ENCODE measurements at places on chromosomes 5 and 9.

DNA sequence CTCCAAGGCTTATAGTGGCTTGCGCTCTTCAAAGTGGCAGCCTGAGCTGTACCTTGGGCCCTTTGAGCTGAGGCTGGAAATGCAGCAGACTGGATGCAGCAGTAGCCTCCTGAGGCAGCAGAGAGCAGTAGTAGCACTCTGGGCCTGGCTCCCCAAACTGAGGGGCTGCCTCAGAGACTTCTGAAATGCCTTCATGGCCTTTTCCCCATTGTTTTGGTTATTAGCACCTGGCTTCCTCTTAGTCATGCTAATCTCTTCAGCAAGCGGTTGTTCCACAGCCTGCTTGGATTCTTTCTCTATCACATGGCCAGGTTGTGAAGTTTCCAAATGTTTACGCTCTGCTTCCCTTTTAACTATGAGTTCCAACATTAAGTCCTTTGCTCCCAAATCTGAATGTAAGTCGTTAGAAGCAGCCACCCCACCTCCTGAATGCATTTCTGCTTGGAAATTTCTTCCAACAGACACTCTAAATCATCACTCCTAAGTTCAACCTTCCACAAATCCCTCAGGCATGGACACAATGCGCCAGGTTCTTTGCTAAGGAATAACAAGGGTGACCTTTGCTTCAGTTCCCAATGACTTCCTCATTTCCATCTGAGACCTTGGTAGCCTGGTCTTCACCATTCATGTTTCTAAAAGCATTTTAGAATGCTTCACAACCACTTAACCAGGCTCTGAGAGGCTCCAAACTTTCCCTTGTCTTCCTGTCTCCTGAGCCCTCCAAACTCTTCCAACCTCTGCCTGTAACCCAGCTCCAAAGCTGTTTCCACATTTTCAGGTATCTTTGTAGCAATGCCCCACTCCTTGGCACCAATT, 145.8 kb downstream of the ZDHHC21 start:
- no peak for DNase-seq

DNA sequence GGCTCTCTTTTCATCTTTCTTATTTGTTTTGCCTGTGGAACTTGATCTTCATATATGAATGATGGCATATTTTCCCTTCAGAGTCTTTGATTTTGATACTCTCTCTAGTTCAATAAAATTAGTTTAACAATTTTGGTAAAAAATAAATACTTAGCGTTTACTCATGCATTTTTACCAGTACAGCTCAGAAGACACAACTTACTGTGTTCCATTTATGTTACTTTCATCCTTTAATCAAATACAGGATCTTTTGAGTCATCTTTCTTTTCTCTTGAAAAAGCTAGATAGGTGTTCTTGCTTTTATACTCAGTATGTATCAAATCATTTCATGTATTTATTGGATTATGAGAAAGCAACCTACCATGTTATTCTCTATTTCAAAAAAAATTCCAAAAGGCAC, 47.1 kb upstream of the RICTOR start:
- DNase-seq: no peak

- DNase-seq: no peak
These were observed 856.5 kb upstream of the SEMA6A start for GRCh38 chr5:117431091-117431490.

- DNase-seq: no peak
These were observed 5.8 kb downstream of the GCNT4 start for GRCh38 chr5:75046366-75047142.

- no peak for DNase-seq
These were observed 1.1 kb downstream of the FKBP15 start for GRCh38 chr9:113219969-113220368.

- DNase-seq: no peak
These were observed 198.5 kb downstream of the CACNA1B start for GRCh38 chr9:138075961-138076649.

DNA sequence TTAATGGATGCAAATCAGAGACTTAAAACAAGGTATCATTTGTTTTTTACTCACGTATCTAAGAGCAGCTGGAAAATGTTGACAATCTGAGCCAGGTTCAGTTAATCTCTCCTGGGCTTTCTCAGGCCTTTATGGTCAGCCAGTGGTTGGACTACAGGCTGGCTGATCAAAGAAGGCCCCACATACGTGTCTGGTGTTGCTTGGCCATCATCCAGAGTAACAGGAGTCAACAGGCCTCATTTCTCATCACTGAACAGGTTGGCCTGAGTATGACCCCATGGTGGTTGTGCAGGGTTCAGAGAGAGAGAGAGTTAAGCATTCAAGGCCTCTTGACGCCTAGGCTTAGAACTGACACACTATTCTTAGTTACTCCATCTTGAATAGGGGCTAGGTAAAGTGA, 97.0 kb upstream of the VLDLR start:
- DNase-seq: no peak

DNA sequence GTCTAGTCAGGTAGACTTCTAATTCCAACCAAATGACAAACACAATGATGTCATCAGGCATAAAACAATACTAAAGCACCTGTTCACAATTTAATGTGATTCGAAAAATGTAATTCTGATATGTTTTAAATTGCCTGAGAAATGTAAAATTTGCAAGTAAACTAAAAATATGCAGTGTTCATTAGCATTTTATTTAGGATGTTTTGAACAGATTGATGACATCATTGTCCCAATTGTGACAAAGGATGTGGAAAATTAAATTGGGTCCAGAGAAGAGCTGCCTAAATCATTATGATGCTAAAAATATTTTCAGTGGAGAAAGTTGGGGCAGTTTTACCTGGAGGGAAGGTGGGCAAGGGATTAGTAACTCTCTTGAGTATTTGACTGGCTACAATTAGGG, 86.5 kb downstream of the CFAP90 start:
- DNase-seq: no peak

GRCh38 chr5:98913911-98914310, 14.9 kb downstream of the CHD1 start:
- DNase-seq: no peak

DNA sequence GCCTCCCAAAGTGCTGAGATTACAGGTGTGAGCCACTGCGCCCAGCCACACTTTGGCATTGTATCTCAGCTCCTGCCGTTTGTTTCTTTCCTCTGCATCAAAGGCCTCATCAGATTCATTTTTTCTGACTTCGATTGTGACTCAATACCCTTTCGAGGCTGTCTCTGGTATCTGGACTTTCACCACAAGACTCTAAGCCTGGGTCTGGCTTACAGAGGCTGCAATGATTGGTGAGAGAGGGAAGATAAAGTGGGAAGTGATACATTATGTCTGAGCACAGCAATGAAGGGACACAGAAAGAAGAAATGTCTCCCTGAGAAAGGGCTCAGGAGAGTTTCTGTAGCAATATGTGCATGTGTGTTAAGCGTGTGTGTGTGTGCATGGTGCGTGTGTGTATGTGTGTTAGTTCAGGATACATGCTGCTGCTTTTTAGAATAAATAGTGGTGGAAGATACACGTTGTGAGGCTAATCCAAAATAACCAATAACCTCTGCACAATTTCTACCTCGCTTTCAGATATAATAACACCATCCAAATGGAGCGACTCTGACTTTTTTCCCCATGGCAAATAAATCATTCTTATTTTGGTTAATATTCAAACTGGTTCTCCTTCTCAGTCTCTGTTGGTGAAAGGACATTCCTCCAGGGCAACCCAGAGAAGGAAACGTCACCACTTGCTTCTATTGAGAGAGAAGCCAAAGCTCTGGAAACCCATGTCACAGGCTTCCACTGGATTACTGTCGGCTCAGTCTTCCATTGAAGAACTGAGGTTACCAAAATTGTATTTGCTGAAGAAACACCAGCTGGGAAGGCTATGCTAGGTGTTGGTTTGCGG, 8.1 kb upstream of the DAB2 start:
- no peak for DNase-seq

- no peak for DNase-seq
These were observed 16.2 kb downstream of the FNBP1 start for GRCh38 chr9:130026583-130027340.

DNA sequence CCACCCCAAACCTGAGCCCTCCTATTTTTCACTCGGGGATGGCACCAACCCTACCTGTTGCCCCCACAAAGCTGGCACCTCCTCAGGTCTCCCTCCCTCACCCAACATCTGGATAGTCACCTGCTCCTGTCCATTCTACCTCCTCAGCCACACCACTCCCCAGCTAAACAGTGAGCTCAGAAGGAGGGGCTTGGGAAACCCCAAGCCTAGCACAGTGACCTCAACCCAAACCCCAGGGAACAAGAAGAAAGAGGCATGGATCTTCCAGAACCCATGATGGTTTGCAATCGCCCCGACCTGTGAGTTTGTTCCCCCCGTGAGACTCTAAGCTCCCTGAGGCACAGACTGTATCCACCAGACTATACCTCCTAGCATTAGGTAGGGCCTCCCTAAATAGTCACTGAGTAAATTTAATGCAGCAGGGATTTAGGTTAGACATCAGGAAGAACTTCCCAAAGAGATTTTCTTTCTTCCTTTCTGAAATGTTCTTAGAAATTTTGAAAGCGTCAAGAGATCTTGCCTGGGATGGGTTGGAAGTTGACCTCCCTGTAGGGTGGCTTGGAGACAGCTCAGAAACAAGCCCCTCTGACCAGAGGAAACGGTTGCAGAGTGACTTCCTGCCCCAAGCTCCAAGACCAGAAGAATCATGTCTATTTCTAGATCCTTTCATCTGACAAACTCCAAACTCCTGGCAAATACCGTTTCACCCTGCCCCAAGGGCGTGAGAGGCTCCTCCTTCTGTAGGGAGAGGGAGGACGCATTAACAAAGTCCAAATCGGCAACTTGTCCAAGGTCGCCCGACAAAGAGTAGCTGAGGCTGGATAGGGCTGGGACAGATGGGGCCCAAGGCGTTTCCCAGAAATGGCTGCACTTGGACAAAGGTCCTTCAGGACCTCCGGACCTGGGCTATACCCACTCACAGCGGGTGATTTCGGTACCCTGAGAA, 4.1 kb downstream of the FIBCD1 start:
- no peak for DNase-seq

GRCh38 chr5:32506201-32506661, 61.7 kb upstream of the ZFR start:
- DNase-seq: no peak

DNA sequence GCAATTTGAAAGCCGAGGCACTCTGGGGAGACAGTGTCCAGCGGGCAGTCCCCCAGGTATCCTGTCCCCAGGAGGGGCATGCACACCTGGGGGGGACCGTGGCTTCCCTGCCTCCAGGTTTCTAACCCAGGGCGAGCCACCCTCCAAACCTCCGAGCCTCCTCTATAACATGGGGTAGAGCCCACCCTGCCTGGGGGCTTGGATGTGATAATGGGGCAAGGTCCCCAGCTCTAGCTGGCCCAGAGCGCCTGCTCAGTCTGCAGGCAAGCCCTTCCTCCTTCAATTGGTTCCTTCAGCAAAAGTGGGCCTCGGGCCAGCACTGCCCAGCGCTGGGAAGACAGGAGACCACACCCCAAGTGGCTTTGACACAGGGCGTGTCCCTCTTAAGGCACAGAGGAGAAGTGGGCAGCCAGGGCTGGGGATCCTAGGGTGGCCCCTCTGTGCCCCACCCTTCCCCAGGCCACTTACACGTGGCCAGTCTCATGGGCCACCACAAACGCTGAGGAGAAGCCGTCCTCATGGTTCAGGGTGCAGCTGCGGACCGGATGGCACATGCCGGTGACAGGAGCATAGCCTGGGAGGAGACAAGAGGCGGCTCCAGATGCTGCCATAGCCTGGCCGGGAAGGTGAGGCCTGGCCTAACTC, 94.3 kb downstream of the ZNF354C start:
- DNase-seq: no peak

DNA sequence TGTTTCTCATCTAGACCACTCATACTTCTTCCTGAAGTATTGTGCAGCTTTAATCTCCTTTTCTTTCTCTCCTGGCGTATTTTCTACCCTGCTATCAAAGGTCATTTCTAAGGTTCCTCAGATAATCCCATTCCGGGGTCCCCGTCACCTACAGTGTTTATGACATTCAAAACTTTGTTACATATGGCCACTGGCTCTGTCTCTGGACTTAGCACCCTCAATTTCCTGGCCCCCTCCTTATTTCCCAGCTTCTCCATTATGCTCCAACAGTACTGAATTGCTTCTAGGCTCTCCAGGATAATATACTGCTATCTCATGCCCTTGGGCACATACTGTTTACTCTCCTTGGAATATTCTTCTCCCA, 31.2 kb downstream of the RFK start:
- no peak for DNase-seq

DNA sequence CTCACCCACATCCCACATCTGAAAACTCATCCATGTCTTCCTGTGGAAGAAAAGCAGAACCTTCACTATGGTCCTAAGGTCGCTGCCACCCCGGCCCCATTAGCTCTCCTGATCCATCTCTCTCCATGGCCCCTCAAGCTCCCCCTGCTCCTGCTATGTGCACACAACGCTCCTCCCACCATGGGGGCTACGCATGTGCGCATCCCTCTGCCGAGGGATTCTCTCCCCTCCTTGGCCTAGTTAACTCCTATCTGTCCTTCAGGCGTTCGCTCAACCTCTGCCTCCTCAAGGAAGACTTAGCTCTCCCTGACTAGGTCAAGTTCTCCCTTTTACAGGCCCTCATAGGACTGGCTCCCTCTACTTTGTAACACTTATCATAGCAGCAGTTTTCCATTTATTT, 9.8 kb downstream of the AKNA start:
- no peak for DNase-seq

DNA sequence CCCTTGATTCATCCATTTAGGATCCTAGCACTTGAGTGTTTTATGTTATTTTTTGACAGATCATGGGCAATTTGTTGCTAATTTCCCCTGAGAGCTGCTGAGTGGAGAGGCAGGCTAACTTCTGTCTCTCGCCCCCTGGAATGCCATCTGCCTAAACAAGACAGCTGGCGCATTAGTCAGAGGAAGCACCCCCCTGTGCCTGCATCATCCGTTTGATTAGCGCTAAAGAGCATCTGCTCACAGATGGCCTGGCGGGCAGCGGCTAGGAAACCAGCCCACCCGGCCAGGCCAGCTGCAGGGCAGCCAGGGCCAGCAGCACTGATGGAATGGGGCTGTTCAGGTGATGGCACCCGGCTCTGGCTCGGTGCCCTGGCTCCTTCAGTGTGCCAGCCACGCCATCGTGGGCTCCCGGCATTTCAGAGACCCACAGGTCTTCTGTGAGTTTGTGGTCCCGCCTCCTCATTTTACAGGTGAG, 22.9 kb upstream of the ASS1 start:
- no peak for DNase-seq

DNA sequence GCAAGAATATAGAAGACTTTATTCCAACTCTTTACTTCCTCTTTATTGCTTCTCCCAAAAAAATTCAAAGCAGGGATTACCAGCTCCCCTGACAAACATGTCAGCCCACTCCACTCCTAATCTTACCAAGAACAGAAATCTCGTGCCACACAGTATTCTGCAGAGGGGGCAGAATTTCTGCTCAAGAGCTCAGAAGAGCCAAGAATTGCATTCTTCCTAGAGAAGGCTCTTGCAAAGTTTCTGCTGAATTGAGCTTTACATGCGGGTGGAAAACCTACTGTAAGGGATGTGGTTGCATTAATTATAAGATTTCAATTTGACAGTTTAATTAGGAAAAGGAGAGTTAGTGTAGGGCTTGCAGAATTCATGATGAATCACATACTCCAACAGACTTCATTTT, 428.5 kb downstream of the CETN3 start:
- no peak for DNase-seq

- DNase-seq: no peak
These were observed 73.2 kb downstream of the MRPL36 start for GRCh38 chr5:1726469-1726865.
